Activated CD4-positive, alpha-beta T cell treated with anti-CD3 and anti-CD28 coated beads for 1 hour (primary cell): ENCODE measurements at places on chromosomes 3 and 15.

GRCh38 chr3:172836390-172836997 lies 86.0 kb downstream of the ECT2 start:
- no peak for DNase-seq

DNA sequence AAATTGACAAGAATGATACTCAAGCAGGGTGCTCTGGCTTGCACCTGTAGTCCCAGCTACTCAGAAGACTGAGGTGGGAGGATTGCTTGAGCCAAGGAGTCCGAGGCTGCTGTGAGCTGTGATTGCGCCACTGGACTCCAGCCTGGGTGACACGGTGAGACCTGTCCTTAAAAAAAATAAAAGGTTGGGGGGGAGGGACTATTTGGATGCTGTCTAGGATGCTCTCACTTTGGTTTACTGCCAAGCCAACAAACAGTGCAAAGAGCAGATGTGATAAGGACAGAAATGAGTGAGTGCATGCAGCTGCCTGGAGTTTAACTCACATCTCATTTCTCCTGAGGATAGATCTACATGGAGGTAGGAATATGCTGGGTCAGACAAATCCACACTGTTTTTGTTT lies 130.0 kb downstream of the FRMD4B start:
- no peak for DNase-seq

DNA sequence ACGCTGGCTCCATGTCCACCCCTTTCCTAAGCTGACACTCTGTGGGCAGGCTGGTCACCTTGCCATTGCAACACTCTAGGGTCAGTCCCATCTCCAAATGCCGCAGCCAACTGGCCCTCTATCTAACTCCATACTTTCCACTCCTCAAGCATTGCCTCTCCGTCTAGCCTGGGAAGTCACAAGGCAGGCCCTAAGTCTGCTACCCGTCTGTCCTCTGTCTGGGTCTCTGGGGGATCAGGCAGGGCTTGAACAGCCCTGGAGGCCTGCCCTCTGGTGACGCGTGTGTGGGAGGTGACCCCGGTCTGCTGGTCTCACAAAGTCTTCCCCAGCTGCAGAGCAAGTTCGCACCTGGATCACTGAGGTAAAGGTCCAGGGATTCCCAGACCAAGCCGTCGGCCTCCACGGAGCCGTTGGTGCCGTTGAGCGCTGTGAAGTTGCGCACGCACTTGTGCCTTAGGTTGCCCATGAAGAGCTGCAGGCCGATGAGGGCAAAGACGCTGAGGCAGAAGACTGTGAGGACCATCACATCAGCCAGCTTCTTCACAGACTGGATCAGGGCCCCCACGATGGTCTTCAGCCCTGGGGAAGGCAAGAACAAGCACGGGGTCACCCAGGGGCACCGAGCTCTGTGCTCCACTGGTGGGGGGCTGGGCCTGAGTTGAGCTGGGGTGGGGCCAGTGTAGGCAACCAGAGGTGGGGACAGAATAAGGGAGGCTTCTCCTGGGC lies 39.9 kb downstream of the SCN5A start:
- DNase-seq, result no peak

DNA sequence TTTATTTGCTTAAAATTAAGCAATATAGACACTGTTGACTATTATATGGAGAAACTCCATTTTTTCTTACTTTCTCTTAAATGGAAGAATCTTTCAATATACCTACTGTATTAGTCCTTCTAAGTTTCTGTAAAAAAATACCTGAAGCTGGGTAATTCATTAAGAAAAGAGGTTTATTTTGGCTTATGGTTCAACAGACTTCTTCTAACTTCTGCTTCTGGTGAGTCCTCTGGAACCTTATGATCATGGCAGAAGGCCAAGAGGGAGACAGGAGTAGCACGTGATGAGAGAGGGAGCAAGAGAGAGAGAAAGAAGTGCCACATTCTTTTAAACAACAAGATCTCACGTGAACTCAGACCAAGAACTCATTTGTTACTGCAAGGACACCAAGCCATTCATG lies 573.3 kb downstream of the MCTP2 start:
- DNase-seq, result no peak

DNA sequence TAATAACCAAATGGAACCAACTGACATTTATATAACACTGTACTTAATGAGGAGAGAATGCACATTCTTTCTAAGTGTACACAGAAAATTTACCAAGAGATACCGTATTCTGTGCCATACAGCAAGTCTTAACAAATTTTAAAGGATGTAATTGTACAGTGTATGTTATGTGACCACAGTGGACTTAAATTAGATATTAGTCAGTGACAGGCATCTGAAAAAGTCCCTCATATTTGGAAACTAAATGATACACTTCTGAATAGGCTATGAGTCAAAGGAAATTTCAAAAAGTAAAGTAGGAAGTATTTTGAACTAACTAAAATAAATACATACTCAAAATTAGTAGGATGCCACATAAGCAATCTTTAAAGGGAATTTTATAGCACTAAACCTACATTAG lies 59.6 kb upstream of the P3H2 start:
- DNase-seq, result no peak

DNA sequence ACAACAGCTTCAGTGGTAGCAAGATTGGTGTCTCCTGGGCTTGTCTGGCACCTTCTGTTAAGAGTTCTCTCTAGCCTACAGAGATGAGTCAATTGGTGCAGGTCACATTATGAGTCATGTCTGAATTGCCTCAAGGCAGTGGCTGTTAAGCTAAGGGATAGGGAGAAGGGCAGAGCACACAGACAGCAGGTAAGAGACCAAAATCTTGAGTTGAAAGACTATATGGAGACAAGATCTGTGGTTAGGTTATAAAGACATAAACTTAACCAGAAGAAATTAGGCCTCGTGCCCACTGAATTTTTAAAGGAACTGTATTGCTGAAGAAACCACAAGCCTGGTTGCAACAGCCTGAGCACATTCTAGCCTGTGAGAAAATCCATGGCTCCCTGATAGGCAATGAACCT lies 19.2 kb upstream of the KPNA1 start:
- no peak for DNase-seq

DNA sequence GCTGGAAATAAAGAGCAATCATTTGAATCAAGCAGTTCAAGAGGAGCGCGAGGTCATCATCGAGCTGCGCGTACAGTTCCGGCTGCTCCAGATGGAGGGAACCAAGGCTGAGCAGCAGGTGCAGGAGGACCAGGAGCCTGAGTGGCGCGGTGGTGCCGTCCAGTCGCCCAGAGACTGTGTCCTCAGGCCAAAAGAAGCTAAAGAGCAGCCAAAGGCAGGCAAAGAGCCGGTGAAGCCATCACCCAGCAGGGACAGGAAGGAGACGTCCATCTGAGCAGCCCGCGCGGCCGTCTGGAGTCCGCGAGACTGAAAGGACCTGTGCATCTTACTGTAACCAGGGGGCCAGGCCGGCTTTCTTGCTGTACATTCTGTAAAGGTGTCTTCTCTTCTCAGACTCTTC lies 277.2 kb upstream of the TTC14 start:
- no peak for DNase-seq

- no peak for DNase-seq
Observed at GRCh38 chr3:42066516-42067181, 24.5 kb upstream of the TRAK1 start.

GRCh38 chr3:51943451-51944391 lies 1.6 kb downstream of the PARP3 start:
- no peak for DNase-seq

DNA sequence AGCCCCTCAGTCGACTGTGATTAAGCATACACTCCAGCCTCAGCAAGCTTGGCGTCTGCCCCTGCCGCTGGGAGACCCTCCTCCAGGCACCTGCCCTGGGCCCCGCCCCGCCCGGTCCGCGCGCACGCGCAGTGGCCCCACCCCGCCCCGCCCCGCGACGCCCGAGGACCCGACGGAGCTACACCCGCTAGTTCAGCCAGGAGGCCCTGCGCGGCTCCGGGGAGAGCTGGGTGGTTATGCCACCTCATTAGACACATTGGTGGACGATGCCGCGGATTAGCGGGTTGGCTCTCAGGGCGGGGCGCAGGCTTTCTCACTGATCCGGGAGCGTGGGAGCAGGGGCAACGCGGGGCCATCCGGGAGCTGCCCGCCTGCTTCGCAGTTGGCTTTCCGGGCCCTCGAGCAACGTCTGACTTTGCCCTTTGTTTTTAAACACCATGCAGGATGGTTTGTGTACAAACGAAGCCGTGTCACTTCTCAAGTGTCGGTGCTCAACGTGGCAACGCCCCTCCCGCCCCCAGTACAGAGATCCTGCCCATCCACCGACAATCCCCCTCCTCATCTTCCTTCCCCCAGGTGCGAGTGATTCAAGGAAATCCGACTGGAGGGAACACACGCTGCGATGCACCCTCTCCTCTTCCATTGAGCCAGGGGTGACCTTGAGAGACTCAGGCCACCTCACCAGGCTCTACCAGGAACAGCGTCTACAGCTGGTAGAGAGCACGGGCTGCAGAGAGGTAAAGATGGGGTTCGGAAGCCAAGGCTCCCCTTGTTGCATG lies 109.3 kb downstream of the SHQ1 start:
- peak; percentile 69 for DNase-seq

GRCh38 chr15:67946701-67947100 lies 106.9 kb upstream of the RNU6-1 start:
- no peak for DNase-seq

- DNase-seq, result no peak
Observed at GRCh38 chr15:56428821-56429458, 36.0 kb downstream of the MNS1 start.

DNA sequence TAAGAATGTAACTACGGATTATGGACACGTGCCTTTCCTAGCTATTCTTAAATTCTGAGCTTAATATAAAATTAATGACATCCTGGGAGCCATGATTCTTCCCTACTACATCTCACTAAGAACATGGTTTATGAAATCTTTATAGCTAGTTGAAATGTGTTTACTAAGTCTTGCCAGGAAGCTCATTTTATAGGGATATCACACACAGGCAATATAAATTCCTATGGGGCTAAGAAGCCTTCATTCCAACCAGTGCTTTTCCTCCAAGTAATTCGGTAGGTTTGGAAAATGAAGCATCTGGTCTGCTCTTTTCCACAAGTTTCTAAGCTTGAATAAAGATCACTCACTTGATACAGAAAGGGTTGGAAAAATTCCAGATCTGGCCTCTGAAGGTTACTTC lies 802.6 kb downstream of the FHIT start:
- no peak for DNase-seq

- no peak for DNase-seq
Observed at GRCh38 chr3:21750080-21750696, 822 bp downstream of the ZNF385D start.

DNA sequence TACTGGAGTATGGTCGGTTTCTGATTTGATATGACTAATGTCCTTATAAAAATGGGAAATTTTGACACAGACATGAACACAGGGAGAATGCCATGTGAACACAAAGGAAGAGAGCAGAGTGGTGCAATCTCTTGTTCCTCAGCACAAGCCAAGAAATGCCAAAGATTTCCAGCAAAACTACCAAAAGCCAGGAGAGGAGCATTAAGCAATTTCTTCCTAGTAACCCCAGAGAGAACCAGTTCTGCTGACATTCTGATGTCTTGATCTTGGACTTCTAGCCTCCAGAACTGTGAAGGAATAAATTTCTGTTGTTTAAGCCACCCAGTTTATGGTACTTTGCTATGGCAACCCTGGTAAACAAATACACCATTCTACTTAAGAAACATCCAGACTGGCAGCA lies 227.8 kb upstream of the MRPL3 start:
- DNase-seq, result no peak

DNA sequence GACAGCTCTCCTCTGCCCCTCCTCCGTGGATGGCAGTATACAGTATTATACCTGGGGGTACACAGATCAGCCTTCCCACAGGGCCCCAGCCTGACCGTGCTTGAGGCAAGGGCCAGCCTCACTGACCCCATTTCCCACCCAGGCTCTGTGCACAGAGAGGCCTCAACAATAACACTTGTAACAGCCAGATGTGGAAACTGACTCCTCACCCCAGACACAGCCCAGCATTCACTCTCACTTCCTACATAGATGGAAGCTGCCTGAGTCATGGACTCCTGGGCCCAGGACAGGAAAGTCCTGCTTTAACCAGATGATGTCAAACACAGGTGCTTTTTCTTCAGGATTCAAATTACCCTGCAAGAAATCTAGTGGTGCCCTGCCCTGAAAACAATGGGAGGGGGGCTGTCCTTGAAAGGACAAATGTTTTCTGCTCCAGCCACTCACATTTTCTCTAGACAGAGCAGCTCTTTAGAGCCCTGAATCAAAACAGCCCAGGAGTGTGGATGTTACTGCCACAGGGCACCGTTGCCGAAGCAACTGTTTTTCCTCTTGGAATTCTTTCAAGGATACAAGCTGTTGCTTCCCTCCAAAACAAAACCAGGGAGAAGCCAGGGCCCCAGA lies 16.4 kb downstream of the CCDC12 start:
- DNase-seq, result no peak

DNA sequence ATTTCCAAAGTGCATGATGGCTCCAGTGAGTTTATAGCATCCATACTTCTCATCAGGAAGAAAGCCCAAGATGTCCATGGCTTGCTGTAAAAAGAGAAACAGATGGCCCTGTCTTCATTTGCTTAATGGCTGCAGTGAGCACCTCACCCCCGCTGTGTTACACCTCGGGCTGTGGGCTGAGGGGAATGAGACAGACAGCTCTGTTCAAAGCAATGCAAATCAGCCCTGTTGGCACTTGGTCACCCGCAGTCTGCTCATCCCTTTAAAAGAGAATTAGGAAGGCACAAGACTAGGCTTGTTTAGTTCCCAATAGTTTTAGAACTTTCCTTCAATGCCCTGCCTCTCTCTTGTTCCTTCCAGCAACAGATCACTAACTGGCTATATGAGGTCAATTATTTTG lies 25.2 kb downstream of the MYH15 start:
- DNase-seq, result no peak

- no peak for DNase-seq
Observed at GRCh38 chr3:131303848-131304247, 77.7 kb upstream of the NUDT16 start.

DNA sequence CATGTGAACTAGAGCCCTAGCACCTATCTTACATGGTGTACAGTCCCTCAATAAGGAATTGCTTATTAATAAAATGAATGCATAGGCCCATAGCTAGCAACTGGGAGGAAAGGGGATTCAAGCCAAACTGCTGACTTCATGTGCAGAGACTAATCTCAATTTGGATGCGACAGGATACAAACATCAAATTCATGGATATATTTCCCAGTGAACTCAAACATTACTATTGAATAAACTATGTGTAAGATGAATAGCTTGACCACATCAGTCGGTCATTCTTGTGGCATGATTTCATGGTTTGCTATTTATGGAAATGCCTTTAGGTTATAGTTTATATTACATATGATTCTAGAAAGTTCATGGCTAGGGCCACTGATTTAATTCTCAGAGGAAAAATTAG lies 268.6 kb upstream of the SLITRK3 start:
- no peak for DNase-seq

GRCh38 chr15:67843571-67844387 lies 3.9 kb upstream of the RNU6-1 start:
- DNase-seq, result no peak

GRCh38 chr3:193972832-193973231 lies 163.1 kb upstream of the HES1 start:
- no peak for DNase-seq

DNA sequence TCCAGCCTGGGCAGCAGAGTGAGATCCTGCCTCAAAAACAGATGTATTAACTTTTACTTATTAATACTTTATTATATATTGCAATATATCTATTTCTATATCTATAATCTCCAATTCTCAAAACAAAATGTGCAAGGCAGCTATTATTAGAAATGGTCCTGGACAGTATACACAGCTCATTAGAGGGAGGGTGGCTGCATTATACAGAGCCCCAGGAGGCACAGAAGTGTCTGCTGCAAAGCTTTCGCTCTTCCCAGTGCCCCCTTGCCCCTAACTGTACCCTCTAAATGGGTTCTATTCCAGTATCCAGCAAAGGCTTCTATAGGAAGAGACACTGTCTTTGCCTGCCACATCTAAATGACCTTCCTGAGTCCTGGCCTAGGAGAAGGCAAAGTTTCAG lies 24.5 kb downstream of the ARL14 start:
- DNase-seq, result no peak

GRCh38 chr3:129795186-129796010 lies 98.1 kb downstream of the TMCC1 start:
- DNase-seq, result no peak
